8988T (cell line): ENCODE measurements at places on chromosomes 6 and 20.
A peak's percentile ranks its signal among the peaks of the same experiment; 100 is the strongest.

DNA sequence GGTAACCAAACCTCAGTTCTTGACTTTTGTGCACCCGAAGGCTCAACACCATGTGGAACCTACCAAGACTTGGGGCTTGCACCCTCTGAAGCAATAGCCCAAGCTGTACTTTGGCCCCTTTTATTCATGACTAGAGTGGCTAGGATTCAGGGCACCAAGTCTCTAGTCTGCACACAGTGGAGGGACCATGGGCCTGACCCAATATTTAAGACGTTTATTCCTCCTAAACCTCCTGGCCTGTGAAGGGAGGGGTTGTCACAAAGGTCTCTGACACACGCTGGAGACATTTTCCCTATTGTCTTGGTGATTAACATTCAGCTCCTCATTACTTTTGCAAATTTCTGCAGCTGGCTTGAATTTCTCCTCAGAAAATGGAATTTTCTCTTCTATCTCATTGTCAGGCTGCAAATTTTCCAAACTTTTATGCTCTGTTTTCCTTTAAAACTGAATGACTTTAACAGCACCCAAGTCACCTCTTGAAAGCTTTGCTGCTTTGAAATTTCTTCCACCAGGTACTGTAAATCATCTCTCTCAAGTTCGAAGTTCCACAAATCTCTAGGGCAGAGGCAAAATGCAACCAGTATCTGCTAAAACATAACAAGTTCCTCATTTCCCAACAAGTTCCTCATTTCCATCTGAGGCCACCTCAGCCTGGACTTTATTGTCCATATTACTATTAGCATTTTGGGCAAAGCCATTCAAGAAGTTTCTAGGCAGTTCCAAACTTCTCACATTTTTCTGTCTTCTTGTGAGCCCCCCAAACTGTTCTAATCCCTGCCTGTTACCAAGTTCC is 481.4 kb upstream of the BTBD3 start:
- no peak for DNase-seq

DNA sequence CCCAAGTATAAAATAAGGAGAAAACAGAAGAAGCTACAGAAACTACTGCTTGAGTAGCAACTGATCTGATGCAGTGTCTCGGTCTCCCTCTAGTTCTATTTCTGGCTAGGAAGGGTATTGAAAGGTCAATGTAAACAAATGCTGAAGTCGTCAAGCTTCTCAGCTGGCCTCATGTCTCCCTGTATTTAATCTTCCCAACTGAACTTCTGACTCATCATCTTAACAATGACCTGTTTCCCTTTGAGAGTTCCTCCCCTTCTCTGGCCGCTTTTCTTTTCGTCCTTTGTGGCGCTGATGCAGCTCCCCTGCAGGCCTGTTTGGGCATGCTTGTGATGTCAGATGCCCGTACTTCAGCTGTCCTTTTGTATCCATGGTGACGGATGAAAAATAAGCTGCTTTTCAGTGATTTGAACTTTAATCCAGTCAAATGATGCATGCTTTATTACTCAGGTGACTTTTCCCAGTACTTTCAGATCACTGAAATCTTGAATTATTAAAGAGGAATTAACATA is 7.8 kb upstream of the LCA5 start:
- peak; percentile 44 for DNase-seq

DNA sequence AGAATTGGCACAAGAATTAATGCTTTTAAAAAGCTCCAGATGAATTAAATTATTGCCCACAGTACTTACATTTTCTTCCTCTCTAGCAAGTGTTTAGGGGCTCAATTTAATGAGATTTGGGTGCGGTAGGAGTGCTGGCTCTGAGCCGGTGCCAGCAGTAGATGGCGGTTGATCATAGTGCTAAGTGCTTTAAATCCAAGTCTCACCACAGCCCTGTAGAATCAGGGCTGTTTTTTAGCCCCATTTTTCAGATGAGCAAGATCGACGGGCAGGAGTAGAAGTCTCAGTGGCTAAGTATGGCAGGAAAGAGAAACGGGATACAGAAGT is 136.9 kb upstream of the SALL4 start:
- no peak for DNase-seq

DNA sequence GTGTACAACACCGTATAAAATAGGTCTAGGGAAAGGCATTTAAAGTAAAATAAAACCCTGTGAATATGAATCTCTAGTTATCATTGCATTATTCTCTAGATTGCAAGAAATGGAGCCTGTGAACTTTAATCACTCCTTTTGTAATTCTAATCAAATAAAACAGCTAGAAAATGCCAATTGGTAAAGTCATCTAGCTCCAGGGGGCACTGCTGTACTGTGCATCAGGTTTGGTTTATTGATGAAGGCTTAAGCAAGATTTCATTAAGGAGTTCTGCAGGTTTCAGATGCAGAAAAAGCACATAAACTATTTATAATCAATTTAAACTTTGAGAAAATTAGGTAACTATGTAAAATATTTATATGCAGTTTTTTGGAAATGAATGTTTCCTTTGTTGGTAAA is 645.0 kb downstream of the PHF3 start:
- no peak for DNase-seq

DNA sequence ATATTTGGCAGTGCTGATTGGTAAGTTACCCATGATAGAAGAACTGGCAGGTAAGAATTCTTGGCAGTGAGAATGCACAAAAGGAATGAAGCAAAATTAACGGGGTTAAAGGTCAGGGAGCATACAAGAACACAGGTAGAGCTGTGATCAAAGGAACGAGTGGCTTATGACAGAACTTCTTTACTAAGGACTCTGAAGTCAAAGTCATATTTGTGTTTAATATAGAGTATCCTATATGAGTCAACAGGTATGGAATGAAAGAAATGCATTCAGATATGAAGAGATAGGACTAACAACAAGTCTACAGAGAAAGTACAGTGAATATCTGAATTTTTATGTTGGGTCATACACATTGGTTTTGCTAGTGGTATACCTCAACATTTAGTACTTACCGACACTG is 209.0 kb upstream of the CITED2 start:
- DNase-seq: no peak

- DNase-seq: no peak
These were observed 148.6 kb downstream of the LRRC1 start for GRCh38 chr6:53943395-53943794.

DNA sequence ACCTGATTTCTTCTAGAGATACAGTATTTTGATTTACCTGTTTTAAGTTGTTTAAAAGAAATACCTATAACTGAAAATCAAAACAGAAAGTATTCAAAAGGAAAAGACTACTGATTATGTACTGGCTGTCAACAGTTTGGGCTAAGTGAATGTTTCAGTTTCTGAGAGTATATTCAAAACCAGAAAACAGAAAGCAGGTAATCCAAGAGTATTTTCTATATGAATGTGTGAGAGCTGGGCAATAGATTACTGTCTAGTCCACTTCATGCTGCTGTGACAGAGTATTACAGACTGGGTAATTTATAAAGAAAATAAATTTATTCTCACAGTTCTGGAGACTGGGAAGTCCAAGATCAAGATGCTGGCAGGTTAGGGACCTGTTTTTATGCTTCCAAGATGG is 261.0 kb downstream of the ARHGAP18 start:
- no peak for DNase-seq

GRCh38 chr20:50758992-50759391 is 27.6 kb downstream of the PARD6B start:
- DNase-seq: no peak

GRCh38 chr6:160394654-160395035 is 46.5 kb downstream of the SLC22A3 start:
- no peak for DNase-seq

- DNase-seq: no peak
These were observed 152.3 kb upstream of the RPS6KA2 start for GRCh38 chr6:166779381-166779780.

- DNase-seq: no peak
These were observed 55.2 kb downstream of the TGM2 start for GRCh38 chr20:38109591-38110524.

DNA sequence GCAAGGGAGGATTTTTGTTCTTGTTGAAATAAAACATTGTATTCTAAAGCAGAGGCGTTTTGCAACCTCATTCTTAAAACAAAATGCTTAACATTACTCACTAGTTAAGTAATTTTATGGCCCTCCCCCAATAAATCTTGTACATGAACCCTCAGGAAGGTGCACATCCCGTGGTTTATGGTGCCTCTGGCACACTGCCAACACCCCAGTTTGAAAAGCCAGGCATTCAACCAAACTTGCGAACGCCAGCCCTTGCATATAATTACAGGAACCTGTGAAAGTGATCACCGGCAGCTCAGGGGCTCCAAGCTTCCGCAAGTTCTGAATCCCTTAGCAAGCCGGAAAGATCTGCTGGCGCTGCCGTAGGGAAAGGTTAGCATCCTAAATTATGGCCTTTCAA is 1109.0 kb upstream of the FLRT3 start:
- no peak for DNase-seq

DNA sequence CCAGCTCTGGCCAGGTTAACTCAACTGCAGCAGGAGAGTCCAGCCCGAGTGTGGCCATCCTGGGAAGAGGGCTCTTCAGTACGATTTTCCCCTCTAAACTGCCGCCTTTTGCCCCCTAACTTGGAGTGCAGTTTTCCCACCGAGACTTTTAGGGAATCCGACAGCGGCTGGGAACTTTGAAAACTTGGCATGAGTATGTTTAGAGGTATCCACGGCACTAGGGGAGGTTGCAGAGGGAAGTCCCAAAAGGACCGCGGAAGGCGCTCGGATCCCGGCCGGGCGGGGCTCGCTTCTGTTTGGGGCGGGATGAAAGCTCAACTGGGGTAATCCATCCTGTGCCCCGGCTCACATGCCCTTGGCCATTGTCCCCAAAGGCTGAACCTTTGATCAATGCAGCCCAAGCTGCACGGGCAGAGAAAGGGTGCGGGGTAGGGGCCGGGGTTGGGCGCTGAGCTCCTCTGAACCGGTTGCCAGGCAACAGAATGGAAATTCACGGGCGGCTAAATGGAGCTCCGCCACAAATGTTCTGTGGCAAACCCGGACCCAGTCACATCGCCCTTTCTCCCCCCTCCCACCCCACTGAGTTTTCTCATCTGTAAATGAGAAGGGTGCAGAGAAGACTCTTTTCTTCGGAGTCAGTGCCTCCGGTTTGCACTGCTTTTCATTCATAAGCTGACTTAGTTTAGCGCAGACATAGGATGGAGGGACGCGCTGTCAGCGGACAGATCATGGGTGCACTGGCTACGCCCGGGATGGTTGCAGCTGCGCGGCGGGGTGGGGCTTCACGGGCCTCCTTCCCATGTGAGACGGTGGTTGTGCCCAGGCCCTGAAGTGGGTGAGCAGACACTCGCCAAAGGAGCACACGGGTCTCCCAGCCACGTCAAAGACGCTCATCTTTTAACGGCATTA is 2.3 kb downstream of the BMP6 start:
- DNase-seq: no peak

- no peak for DNase-seq
These were observed 228.2 kb downstream of the SOD2 start for GRCh38 chr6:159464816-159465215.

DNA sequence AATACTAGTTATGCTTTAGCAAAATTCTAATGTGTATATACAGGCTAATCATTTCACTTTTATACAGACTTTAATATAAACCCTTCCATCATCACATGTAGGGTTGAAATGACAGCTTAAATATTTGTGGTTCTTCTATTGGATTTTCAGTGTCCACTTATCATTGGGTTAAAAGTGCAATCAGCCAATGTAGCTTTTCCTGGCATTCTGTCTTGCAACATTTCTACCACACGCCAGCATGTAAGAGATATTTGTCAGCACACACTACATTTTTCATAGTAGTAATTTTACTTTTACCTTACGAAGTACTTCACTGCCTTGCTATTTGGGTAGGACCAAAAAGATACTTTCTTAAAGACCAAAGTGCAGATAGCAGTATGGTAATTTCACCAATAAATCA is 252.0 kb downstream of the TBX18 start:
- no peak for DNase-seq

- DNase-seq: no peak
These were observed 66.1 kb upstream of the NOX3 start for GRCh38 chr6:155521719-155522118.

DNA sequence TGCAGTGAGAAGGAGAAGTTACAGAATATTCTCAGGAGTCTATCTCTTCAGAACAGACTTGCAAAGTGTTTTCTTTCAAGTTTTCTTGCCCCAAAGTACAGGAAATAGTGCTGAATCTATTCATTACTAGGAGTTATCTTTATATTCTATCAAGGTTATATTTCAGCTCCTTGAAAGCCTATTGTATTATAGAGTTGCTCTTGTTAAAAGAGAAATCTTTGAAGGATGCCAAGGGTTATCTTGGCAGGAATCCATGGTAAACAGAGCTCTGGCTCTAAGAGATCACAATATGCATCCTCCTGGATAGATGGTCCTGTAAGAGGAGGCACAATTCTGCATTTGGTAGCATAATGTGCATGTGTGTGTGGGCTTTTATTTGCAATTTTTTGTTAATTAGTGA is 21.2 kb upstream of the SNRPB2 start:
- no peak for DNase-seq

DNA sequence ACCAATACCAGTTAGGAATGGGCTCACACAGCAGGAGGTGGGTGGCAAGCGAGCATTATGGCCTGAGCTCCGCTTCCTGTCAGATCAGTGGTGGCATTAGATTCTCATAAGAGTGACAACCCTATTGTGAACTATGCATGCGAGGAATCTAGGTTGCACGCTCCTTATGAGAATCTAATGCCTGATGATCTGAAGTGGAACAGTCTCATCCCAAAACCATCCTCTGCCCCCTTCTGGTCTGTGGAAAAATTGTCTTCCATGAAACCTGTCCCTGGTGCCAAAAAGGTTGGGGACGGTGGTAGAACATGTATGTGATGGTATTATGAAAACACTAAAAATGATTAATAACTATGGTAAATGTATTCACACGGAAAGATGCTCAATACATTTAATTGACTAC is 99.7 kb upstream of the HIVEP1 start:
- no peak for DNase-seq

- DNase-seq: no peak
These were observed 104.3 kb downstream of the ADGRG6 start for GRCh38 chr6:142406131-142406530.

DNA sequence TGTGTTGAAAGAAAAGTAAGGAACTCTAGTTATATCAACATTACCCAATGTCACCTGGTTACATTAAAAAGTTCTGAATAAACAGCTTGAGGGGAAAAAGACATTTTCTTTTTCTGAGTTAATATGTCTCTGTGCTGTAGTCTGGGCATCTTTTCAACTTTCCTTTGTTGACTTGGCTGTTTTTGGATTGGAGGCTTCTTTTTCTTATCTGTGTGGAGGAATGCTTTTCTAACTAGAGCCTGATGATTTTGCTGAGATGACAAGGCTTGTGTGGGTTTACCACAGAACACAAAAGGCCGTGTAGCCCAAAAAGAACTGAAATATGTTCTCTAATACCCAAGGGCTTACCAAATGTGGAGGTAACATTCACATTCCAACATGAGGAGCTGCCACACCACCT is 161.8 kb downstream of the KCNQ5 start:
- no peak for DNase-seq

GRCh38 chr6:37938909-37939308 is 119.4 kb downstream of the ZFAND3 start:
- no peak for DNase-seq

DNA sequence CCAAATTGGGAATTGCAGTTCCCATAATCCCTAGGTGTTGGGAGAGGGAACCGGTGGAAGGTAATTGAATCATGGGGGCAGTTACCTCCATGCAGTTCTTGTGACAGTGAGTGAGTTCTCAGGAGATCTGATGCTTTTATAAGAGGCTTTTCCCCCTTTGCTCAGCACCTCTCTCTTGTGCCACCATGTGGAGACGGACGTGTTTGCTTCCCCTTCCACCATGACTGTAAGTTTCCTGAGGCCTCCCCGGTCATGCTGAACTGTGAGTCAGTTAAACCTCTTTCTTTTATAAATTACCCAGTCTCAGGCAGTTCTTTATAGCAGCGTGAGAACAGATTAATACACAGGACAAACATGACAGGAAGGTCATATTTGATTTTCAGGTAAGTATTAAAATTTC is 25.3 kb upstream of the HECA start:
- no peak for DNase-seq
